ENCODE measurements at places on chromosomes 2 and 18.

DNA sequence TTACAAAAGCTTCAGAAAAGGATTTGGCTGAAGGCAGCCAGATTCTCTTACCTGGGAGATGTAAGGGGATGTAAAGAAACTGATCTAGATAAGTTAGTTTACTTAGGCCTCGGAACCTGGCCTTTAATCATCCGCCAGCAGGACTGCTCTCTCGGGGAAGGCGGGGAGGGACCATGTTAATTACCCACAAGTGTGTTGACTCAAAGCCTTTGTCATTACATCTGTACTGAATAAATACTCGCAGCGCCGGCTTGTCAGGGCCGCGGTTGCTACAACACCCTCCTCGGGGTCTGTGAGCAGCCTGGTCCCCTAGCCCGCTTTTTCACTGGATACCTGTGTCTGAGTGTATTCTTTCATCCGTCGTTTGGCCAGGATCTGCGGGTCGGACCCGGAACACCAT, 6.7 kb downstream of the CHMP3 start:
- no peak for DNase-seq

DNA sequence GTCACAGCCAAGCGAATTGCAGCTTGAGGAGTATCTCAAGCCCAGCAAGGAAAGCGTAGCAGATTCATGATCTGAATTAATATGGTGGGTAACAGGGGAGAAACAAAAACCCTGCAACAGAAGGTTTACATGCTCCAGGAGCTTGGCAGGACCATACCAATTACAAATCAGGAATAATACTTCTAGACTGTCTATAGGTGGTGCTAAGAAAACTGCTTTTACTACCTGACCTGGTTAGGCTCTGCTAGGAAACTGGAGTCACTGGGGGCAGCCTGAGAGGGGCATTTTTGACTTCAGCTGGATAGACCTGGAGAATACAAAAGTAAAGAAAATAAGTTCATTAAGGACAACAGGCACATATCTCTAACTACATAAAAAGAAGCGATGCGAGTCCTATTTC, 24.6 kb upstream of the SPOPL start:
- DNase-seq: no peak

DNA sequence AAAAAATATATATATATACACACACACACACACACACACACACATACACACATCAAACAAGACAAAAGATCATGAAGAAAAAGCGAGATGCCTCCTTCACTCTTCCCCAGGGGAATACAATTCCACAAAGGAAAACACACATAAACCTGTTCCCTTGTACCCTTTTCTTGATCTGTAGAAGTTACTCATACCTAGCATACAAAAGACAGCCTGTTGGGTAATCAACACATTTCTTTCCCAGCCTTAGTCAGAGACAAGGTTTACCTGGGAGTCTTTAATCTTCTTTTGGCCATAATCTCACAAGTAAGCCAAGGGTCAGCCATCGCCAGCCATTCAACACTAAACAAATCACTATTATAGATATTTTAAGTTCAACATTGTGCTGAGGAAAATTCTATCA, 407.0 kb downstream of the SUCLG1 start:
- no peak for DNase-seq

- no peak for DNase-seq
Observed at GRCh38 chr2:238075397-238075796, 14.6 kb downstream of the SCLY start.

GRCh38 chr18:4453567-4453873, 1.6 kb downstream of the DLGAP1 start:
- no peak for DNase-seq

DNA sequence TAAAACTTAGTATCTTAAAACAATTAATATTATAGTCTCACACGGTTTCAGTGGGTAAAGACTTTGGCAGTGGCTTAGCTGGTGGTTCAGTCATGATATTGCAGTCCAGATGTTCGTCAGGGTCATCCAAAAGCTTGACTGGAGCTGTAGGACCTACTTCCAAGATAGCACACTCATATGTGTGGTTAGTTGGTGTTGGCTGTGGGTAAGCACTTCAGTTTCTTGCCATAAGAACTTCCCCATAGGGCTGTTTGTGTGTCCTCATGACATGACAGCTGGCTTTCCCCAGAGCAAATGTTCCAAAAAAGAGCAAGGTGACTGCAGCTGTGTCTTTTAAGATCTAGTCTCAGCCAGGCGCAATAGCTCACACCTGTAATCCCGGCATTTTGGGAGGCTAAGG, 48.5 kb upstream of the EPC2 start:
- DNase-seq: no peak

DNA sequence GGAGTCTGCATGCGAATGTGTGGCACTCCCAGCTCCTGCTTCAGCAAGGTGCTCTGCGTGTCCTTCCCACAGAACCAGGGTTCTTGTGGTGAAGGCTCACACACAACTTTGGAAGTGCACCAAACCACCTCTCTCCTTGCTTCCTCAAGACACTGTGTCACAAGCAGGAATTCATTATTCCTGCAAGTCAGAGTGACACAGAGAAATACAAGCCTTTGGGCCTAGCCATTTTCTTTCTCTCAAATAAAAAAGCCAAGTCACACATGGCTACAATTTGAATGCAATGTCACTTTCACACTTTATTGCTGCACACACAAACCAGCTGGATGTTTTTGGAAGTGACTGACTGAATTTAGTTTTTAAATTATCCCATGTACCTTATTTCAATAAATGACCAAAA, 30.1 kb upstream of the THOC1 start:
- no peak for DNase-seq

- DNase-seq: no peak
Observed at GRCh38 chr2:201795607-201796477, 10.5 kb upstream of the CDK15 start.

DNA sequence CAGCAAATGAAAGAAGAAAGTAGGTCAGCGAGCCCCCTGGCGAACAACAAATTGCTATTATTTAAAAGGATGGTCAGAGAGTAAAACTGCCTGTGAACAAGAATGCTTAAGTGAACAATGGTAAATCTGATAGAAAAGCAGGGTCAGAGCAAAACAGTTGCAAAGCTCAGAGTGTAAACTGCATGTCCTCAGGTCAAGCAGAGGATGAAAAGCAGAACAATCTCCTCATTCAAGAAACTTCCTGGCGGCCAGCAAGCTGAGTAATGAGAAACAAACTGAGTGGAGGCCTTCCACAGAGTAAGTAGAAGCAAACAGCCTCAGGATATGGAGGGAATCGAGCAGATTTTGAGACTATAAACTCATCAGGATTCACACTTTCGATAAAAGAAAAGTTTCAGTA, 117.9 kb downstream of the PPP1R1C start:
- DNase-seq: no peak

- no peak for DNase-seq
Observed at GRCh38 chr18:12010187-12010802, 29.0 kb downstream of the IMPA2 start.

DNA sequence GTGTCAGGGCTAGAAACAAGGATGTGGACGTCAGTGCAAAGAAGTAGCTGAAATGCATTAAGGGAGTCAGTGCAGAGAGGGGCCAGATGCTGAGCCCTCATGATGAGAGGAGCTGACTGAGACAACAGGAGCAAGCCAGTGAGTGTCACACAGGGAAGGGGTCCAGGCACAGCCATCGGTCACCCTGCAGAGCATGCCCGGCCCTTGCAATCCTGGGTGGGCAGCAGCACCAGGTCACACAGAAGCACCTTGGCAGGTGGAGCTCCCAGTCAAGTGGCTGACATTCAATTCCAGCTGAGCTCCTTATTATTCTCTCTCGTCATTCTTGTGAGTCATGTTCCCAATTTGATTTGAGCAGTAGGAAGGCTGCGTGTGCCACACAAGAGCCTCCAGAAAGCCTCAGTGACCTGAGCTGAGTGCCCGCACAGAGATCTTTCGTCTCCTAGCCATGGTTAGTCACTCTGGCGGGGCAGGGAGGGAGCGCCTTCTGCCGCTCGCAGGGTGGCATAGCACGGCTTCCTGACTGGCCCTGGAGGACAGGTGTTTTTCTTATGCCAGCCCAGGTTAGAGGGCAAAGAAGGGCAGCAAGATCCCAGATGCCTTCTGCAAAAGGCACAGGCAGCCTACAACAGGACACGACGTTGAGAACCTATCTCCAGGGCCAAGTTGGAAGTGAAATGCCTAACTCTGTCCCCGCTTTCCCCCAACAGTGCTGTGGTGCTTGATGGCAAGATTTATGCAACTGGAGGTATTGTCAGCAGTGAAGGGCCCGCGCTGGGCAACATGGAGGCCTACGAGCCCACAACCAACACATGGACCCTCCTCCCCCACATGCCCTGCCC, 220.9 kb downstream of the ATAD2B start:
- DNase-seq: no peak

DNA sequence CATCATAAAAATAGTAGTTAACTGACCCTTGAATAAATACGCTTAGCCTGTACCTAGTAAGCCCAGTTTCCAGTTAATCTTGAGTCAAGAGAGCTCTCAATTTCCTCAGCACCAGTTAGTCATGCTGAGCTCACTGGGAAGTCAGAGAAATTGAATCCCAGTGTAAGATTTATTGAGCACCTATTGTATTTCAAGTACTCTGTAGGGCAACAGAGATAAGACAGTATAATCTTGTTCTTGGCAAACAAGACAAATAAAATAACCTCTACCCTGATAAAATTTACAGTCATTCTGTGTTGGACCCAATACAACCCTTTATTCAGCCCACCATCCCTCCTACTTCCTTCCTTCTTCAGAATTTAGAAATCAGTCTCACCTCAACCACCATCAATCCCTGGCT, 71.9 kb upstream of the NRP2 start:
- DNase-seq: no peak

DNA sequence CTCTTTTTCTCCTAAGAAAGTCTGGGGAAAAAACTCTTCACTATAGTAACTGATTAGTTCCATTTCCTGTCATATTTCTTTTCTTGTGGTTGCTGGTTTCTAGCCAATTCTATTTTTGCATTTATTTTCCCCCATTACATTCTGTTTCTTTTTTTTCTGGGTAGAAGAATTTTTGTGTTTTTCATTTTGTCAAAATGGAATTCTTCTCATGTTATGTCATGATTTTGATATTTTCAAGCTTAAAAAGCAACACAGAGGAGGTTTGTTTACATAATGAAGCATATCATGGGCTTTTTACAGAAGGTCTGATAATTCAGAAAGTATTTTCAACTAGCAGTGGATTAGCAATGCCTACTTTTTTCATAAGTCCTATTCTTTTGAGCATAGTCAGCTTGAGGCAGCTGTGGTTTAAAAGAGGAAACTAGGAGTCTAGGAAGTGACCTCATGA, 102.0 kb downstream of the MAP2 start:
- DNase-seq: no peak

DNA sequence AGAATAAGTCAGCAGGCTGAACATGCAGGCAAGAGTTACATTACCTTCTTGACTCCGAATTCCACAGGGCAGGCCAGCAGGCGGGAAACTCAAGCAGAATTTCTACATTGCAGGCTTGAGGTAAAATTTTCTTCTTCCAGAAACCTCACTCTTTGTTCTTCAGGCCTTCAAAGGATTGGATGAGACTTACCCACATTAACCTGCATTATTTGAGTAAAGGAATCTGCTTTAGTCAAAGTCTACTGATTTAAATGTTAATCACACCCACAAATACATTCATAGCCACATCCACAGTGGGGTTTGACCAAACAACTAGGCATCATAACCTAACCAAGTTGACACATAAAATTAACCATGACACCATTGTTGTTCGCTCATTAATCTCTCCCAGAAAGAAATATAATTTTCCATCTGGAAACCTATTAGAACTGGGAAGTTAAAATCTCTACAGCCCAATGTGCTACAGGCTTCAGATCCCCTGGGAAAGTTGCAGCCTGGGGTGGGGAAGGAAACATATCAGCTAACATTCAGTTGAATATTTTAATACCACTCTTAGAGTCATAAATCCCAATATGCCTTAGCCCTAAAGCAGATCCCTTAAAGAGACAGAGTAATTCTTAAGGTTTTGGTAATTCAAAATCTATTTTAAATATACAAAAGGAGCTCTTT, 468.2 kb upstream of the TNP1 start:
- no peak for DNase-seq

GRCh38 chr2:194735837-194736542, 921.0 kb upstream of the SLC39A10 start:
- DNase-seq: no peak

- no peak for DNase-seq
Observed at GRCh38 chr2:216881411-216881810, 21.5 kb upstream of the TNP1 start.
